ENCODE measurements at places on chromosomes 7 and 10.
A peak's percentile ranks its signal among the peaks of the same experiment; 100 is the strongest.

GRCh38 chr7:4108951-4109350, 573.1 kb upstream of the FOXK1 start:
- no peak for DNase-seq

DNA sequence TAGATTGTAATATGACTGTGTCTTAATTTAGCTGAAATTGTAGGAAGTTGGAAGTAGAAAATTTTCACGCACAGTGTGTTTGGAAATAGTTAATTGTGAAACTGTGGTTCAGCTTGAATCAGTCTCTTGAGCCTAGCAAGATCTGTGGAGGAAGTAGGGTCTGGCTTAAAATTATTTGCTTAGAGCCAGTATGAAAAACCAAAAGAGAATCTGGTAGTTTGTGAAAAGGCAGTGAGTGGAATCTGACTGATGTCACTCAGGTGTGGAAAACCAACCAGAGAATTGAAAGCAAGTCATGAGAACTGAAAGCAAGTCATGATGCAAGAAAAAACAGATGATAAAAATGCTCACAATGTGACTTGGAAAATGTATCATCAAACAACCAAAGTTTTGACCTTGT, 11.5 kb downstream of the LIPJ start:
- DNase-seq: no peak

GRCh38 chr7:133978502-133979295, 148.4 kb upstream of the LRGUK start:
- peak; percentile 28 for DNase-seq

GRCh38 chr7:133873631-133874030, 253.5 kb upstream of the LRGUK start:
- no peak for DNase-seq

DNA sequence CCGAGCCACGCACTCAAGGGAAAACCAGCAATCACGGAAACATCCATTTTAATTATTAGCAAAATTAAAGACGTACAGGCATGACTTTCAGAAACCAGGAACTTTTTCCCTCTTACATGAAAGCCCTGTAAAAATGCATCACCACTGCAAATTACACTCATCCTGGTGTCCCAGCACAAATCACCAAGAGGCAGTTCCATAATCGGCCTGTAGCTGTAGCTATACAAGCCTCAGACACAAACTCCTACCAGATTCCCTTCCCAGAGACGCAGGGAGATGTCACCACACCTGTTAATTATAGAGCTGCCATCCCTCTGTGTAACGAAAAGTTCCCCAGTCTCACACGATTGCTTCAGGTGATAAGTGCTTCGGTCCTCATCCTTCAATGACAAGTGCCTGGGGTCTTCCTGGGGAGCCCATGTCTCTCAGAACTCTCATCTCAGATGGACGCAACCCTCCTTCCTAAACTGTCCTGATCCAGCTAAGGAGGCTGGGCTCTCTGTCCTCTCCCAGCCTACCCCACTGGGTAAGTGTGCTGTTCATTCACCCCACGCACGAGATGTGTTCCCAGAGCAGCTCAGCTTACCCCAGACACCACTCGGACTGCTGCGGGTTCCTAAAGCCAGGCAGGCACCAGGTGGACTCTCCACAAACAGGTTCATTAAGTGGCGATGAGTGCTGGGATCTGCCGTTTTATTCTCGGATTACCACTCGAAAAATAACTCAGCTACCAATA, 5.9 kb downstream of the FGFR2 start:
- DNase-seq: no peak

DNA sequence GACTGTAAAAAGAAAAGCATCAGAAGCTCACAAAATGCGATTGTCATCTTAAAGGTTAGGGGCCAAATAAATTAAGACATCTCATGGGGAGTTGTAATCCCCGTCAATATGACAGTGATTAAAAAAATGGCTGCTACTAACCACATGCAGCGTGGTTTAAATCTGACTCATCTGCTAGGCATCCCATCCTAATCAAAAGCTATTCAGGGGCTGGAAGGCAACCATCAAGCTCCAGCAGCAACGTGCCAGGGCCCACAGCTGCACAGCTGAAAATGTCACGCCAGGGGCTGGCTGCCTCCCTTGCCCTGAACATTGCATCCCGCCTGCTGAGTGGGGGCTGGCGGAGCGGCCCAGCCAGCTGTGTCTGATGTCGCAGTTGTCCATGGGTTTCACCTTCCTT, 66.3 kb upstream of the FRMD4A start:
- no peak for DNase-seq

DNA sequence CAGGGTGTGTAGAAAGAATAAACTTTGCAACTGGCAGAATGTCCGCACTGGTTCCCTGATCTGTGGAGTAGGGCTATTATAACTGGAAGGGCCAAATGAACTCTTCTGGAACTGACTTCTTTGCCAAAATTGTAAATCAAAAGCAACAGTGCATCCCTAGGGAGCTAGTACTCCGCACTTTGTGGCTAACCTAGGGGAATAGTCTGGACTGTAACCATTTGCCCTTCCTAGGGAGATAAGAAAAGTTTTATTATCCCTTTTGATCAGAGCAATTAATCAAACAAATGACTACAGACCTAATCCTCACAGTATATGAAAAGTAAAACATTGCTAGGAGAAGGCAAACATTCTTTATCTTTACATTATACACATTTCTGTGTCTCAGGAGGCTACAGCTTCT, 45.5 kb upstream of the STEAP1B start:
- DNase-seq: no peak

DNA sequence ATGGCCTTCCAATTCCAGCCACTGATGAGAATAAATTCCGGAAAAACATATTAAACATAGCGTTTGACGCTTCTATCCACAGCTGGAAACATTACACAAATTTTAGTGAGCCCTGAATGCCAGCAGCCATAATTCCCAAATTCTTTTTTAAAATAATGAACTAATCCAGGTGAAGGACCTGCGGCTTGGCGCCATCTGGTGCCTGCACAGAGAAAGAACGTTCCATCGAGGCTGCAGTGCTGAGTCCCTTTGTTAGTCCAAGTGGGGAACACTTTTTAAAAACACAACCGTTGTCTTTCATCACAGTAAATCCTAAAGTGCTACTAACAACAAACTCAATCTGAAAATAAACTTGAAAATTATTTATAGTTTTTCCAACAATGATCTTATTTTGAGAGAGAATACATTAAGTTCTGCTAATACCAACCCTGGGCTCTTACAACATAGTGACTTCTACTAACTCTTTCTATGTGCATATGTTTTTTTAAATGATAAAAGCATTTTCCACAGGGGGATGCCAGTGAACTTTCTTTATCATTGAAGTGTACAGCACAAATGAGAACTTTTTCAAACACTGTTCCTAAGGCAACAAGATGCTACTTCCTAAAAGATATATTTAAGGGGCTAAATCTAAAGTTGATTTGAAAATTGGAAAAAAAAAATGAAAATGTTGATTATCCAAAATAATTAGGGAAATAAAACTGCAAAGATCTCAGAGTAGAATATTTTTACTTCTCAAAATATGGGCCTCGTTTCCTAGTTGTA, 166.9 kb upstream of the RNF32 start:
- DNase-seq: peak; percentile 74

DNA sequence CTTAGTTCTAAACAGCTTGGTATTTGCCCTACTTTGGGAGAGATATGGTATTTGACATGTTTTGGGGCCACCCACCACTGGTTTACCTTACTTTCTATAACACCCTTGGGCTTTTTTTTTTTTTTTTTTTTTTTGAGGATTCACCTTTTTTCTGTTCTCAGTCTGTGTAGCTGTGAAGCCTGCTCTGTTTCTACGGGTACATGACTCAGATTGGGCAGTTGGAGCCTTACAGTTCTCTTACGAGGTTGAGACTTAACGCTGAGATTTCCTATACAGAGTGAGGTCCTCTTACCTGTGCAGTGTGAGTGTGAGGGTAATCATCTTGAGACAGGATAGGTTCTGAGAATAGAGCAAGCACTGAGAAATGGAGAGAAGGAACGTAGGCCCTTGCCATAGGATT, 77.5 kb downstream of the CDK13 start:
- no peak for DNase-seq

- no peak for DNase-seq
These were observed 102.1 kb downstream of the VPS41 start for GRCh38 chr7:38806912-38807311.

- no peak for DNase-seq
These were observed 965 bp upstream of the AGAP3 start for GRCh38 chr7:151085329-151085690.

- no peak for DNase-seq
These were observed 133.5 kb downstream of the VIPR2 start for GRCh38 chr7:159010937-159011721.

- DNase-seq: no peak
These were observed 57.1 kb downstream of the LRRTM3 start for GRCh38 chr10:66982792-66983474.

DNA sequence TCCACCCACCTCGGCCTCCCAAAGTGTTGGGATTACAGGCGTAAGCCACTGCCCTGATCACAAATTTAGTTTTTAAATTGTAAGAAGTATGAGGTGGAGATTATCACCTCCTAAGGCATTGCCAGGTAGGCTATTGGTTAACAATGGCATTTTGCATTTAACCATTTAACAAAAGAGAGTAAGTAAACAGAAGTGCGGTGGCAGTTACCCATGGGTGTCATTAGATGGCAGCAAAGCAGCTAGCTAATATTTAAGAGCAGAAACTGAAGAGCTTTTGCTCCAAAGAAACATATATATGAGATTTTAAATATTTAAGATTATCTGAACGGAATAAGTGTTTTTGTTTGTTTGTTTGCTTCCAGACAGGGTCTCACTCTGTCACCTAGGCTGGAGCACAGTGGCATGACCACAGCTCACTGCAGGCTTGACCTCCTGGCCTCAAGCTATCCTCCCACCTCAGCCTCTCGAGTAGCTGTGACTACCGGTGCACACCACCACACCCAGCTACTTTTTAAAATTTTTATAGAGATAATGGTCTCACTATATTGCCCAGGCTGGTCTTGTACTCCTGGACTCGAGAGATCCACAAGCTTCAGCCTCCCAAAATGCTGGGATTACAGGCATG, 325.5 kb upstream of the C7orf33 start:
- DNase-seq: peak; percentile 83

- DNase-seq: no peak
These were observed 199.9 kb upstream of the PLXNA4 start for GRCh38 chr7:132776048-132776620.

GRCh38 chr10:133239990-133240389, 2.3 kb downstream of the VENTX start:
- DNase-seq: no peak

DNA sequence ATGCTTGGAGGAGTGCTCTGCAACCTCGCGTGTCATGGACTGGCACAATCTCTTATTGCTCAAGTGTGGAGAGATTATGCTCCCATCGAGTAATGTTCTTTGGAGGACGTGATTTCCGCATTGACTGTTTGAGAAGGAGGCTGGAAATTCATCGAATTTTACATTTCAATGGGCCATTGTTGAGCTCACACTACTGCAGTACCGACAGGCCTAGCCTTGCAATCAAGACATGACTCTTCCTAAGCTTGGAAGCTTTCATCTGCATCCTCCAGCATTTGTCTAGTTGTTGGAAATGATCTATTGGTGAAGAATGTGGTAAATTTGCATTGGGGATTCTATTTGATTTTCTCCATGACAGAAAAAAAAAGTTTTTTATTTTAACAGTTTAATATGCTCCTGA, 156.8 kb downstream of the FZD1 start:
- no peak for DNase-seq

- DNase-seq: peak; percentile 99
These were observed 22.9 kb downstream of the DNAJB12 start for GRCh38 chr10:72331575-72332422.

DNA sequence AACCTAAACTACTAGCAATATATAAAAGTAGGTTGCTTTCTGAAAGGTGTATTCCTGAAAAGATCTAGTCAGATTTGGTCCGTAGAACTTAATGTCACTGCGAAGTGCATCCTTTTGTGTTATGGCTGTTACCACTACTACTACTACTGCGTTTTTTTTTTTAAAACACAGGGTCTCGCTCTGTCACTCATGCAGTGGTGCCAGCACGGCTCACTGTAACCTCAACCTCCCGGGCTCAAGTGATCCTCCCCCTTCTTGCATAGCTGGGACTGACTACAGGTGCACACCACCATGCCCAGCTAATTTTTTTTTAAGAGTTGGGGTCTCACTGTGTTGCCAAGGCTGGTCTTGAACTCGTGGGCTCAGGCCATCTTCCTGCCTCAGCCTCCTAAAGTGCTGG, 14.5 kb downstream of the WIPI2 start:
- no peak for DNase-seq

- DNase-seq: peak; percentile 10
These were observed 145.3 kb upstream of the FAM3C start for GRCh38 chr7:121541457-121541856.

- DNase-seq: no peak
These were observed 103.4 kb upstream of the SDK1 start for GRCh38 chr7:3197567-3198213.

GRCh38 chr10:100576282-100576635, 40.5 kb downstream of the HIF1AN start:
- DNase-seq: no peak

- DNase-seq: peak; percentile 31
These were observed 17.7 kb upstream of the MINDY3 start for GRCh38 chr10:15877836-15878576.

DNA sequence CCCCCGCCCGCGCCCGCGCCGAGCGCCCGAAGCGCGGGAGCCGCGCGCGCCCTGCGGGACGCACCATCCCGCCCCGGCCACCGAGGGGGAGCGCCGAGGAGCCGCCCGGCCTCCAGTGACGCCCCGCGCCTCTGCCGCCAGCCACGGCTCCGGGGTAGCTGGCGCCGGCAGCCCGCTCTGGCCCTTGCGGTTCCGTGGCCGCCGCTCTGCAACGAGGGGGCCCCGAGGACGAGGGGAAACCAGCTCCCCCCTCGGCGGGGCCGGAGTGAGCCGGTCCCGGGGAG, at the start of gene PAXIP1:
Gene PAXIP1 (minus strand): TSS at position 33 of the 284 bp plus-strand sequence. CDS start 195 bp downstream, outside the sequence.
- peak; percentile 89 for DNase-seq

GRCh38 chr10:90986136-90986760, 65.4 kb upstream of the ANKRD1 start:
- no peak for DNase-seq

- no peak for DNase-seq
These were observed 63.3 kb upstream of the JAZF1 start for GRCh38 chr7:28243861-28244260.

DNA sequence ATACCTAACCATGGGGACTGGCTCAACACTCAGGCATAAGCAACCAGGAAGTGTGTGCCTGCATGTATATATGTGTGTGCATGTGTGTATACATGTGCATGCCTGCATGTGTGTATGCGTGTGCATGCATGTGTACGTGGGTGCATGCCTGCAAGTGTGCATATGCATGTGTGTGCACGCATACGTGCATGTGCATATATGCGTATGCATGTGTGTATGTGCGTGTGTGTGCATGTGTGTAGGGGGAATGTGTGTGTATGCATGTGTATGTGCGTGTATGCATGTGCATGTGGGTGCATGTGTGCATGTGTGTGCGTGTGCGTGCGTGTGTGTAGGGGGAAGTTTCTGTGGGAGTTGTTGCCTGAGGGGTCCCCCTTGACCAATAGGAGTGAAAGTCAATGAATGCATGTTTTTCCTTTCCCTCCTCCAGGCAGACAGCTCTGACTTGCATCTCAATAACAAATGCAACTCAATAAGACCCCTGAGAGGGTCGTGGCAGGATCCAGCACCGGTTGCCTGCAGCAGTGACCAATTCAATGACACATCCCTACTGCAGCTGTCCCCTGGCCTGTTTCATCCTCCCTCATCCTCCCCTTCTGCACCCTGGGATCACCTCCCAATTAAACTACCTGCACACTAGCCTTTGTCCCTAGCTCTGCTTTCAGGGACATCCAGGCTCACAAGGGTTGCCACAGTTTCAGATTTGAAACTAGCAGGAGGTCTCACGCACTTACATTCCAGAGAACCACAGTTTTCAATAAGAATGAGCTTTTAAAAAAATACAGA, 27.0 kb upstream of the FZD8 start:
- DNase-seq: no peak

Measured in DMS53 (cell line).